ENCODE measurements at places on chromosomes 2 and 18. TPM values are rescaled to one million over a fixed set of nuclear protein-coding genes. Genes with fewer than 3 reads are reported as not detected.

Gene GPC1
- 35.5 TPM for total RNA-seq

Gene CTNNA2
- 0.44 TPM for total RNA-seq

Gene STPG4
- not detected for total RNA-seq

Gene ASPRV1
- total RNA-seq: 1.3 TPM

Gene HEATR5B
- total RNA-seq: 34.3 TPM

GRCh38 chr18:3345452-3345851 lies 83.5 kb downstream of the MYL12B start:
- no peak overlapping the region for H3K27ac ChIP-seq
- DNase-seq: no peak
- no peak overlapping the region for H3K4me3 ChIP-seq

DNA sequence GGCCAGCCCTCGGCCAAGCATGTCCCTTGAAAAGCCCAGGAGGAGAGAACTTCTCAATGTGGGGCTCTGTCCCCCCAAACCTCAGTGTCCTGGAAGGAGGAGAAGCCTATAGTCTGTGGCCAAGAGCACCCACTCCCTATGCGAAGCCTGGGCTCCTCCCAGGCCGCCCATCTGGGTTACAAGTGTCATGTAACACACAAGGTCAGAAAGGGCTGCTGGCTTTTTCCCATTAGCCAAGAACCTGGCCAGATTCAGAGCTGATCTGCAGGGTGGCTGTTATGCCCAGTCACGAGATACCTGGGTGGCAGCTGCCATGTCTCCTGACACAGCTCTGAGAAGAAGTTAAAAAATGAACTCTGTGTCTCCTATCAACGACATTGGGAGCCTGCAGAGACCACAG lies 170.7 kb downstream of the TNS1 start:
- H3K4me1 ChIP-seq: peaks cover 25% of the 10 kb centered on the region
- no peak overlapping the region for H3K4me3 ChIP-seq
- H3K36me3 ChIP-seq: peaks cover 62% of the 10 kb centered on the region
- DNase-seq: no peak

All from thyroid gland (tissue), 4 donors.